ENCODE measurements at places on chromosomes 1 and 21.

- no peak for DNase-seq
These were observed 116.3 kb downstream of the DAB1 start for GRCh38 chr1:57307392-57308170.

- no peak for DNase-seq
These were observed 338.8 kb upstream of the VAMP3 start for GRCh38 chr1:7432102-7432899.

- DNase-seq = no peak
These were observed 125.6 kb upstream of the NRIP1 start for GRCh38 chr21:15190412-15190811.

GRCh38 chr1:204588826-204589225 is 72.6 kb downstream of the MDM4 start:
- DNase-seq = no peak

- no peak for DNase-seq
These were observed 183.6 kb upstream of the UBE2U start for GRCh38 chr1:64019818-64020217.

- no peak for DNase-seq
These were observed 156.3 kb downstream of the PCBP3 start for GRCh38 chr21:45799765-45800338.

- no peak for DNase-seq
These were observed 106.7 kb upstream of the C8B start for GRCh38 chr1:57072401-57073110.

DNA sequence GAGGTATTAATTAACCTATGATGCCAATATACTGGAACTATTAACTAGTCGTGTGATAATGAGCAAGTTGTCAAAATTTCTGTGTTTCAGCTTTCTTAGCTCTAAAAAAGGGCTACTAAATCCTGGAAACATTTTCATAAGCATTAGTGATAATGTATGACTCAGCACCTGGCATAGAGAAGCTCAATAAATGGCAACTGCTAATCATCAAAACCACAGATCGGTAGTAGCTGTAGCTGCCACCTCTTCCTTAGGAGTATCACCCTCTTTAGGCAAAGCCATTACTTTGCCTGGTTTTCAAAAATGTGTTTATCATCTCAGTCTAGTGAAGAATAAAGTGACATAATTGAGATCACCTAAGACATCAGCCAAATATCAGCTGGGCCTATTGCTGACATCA is 75.5 kb downstream of the TPR start:
- DNase-seq = no peak

- DNase-seq = no peak
These were observed 32.1 kb downstream of the URB2 start for GRCh38 chr1:229657993-229658755.

DNA sequence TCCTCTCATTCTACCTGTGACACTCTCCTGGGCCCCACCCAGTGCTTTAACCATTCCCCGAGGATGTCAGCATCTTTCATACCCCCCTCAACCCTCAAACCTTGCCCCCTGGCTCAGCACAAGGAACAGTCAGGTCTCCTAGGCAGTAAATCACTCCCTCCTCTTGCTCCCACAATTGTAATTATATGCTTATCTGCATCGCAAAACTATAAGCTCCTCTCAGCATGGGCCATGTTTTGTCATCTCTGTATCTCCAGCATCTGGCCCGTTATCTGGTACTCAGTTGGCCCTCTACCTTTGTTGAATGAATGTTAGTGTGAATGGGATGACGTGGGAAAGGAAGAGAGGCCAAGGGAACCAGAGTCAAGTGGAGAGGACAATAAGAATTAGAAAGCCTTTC is 2.8 kb upstream of the ELOVL1 start:
- DNase-seq = no peak

DNA sequence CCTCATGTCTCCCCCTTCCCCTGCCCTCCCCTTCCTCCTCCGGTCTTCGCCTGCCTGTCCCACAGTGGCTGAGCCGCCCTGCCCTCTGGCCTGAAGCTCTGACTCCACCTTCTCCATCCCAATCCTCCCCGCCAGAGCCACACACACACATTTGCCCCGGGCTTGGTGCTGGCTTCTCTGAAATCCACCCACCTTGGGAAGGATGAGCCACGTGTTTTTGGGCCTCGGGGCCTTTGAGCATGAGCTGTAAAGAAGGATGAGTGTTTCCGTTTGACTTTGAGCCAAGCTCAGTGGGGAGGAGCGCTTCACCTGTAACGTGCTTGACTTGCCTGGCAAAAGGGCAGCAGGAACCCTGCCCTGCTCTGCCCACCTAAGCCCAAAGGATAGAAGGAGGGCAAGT is 295.1 kb downstream of the SIPA1L2 start:
- DNase-seq = no peak

GRCh38 chr1:212752252-212752933 is 39.2 kb downstream of the NSL1 start:
- no peak for DNase-seq

DNA sequence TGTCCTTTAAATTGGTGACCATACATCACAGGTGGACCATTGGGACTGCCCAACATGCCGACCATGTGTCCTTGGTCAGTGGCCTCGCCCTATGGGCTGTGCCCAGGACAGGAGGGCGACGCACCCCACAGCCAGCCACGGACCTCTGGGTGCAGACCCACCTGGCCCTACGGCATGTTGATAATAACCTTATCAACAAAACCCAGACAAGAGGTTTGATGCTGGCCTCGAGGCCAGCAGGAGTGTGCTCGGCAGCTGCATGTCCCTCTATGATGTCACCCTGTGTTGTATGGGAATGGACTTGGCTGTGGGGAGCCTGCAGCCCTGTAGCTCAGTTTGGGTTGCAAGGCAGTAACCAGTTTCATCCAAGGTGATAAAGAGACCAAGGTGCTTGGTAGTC is 32.1 kb downstream of the SLC37A1 start:
- no peak for DNase-seq

GRCh38 chr1:37945743-37946702 is 830 bp downstream of the INPP5B start:
- DNase-seq = peak; percentile 1

DNA sequence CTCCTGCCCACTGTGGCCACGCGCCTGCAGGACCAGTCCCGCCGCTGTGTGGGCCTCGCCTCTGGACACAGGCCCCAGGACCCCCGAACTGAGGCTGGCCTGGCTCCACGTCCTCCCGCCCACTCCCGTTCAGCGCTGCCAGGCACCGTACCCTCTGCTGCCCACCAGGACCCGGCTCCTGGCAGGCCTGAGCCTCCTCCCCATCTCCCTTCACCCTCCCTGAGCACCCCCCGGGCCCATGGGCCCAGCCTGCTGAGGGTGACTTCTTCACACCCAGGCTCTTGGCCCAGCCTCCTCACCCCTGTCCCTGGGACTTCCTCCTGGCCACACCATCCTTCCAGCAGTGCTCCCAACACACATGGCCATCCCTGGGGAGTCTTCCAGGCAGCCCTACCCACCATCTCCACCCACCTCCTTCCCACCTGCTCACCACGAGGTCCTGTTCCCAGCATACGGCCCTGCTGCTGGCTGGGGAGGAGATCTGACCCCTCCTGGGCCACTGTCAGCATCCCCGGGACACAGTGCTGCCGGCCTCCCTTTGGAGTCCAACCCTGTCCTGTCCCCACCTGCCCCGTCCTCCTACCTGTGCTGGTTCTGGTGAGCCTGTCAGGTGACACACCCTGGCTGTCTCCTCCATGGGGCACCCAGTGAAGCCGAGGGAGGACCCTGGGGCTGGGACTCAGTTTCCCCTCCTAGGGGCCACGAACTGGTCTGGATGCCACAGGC is 53.7 kb downstream of the SLX9 start:
- DNase-seq = no peak

GRCh38 chr1:107480548-107481415 is 339.9 kb downstream of the NTNG1 start:
- no peak for DNase-seq

DNA sequence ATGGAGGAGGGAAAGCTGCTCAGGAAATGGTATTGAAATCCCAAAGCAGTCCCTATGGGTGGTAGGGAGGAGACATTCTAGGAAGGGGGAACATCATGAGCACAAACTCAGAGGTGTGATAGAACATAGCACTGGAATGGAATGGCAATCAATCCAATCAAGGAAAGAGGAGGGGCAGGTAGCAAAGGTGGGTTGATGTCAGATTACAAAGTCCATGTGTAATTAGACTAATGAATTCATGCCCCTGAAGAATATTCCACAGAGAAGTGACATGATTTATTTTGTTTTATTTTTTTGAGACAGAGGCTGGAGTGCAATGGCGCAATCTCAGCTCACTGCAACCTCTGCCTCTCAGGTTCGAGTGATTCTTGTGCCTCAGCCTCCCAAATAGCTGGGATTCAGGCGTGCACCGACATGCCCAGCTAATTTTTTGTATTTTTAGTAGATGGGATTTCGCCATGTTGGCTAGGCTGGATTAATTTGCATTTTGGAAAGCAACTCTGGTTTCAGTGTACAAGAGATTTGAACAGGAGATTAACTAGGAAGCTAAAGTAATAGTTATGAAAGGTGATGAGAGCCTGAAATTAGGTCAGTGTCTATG is 36.1 kb downstream of the DEGS1 start:
- DNase-seq = no peak

GRCh38 chr1:41242342-41243078 is 404 bp upstream of the SCMH1 start:
- DNase-seq = no peak

GRCh38 chr1:60413091-60413490 is 339.5 kb upstream of the C1orf87 start:
- DNase-seq = no peak

GRCh38 chr1:116477429-116477828 is 93.4 kb downstream of the CD58 start:
- no peak for DNase-seq

- DNase-seq = no peak
These were observed 35.2 kb upstream of the LRP8 start for GRCh38 chr1:53362851-53363642.

DNA sequence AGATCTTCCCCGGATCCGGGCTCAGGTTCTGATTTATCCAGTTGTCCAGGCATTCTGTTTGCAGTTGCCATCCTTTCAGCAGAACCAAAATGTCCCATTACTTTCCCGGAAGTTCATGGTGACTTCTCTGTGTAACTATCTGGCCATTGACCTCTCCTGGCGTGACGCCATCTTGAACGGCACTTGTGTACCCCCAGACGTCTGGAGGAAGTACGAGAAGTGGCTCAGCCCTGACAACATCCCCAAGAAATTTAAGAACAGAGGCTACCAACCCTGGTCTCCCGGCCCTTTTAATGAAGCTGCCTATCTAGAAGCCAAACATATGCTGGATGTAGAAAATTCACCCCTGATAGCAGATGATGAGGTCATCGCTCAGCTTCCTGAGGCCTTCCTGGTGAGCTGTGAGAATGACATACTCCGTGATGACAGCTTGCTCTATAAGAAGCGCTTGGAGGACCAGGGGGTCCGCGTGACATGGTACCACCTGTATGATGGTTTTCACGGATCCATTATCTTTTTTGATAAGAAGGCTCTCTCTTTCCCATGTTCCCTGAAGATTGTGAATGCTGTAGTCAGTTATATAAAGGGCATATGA is 22.4 kb downstream of the AADACL4 start:
- no peak for DNase-seq

DNA sequence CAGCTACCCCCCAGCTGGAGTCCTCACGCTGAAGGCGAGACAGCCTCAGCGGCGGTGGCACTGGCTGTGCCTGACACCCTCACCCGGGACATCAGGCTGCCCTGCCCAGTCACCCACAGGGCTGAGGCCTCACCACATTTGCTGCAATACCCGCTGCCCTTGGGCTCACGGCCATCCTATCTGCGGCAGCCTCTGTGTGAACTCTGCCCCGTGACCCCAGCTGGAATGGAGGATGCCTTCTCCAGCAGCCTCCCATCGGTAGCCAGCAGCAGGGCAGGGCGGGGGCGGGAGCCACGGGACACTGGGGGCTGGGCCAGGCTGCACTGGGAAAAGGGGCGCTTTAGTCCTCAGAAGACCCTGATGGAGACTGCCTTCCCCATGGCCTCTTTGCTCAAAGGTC is 112.4 kb upstream of the ZBTB40 start:
- no peak for DNase-seq
